ENCODE measurements at places on chromosomes 7 and 10.

DNA sequence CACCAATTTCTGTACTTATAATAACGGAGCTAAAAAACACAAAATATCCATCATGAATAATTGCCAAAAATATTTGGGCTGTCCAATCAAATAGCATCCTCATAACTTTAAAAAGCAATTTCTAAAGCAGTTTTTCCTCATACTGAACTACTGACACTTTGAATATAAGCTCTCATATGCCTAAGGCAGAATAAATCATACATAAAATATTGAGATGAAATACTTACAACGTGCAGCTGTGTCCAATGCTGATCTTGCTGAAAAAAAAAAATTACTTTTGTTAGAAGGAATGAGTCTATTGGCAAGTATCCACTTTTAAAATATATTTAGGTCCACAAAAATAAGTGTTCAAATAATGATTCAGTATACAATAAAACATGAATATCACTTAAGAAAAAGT is 24.2 kb downstream of the FAM3C start:
- no peak for DNase-seq

DNA sequence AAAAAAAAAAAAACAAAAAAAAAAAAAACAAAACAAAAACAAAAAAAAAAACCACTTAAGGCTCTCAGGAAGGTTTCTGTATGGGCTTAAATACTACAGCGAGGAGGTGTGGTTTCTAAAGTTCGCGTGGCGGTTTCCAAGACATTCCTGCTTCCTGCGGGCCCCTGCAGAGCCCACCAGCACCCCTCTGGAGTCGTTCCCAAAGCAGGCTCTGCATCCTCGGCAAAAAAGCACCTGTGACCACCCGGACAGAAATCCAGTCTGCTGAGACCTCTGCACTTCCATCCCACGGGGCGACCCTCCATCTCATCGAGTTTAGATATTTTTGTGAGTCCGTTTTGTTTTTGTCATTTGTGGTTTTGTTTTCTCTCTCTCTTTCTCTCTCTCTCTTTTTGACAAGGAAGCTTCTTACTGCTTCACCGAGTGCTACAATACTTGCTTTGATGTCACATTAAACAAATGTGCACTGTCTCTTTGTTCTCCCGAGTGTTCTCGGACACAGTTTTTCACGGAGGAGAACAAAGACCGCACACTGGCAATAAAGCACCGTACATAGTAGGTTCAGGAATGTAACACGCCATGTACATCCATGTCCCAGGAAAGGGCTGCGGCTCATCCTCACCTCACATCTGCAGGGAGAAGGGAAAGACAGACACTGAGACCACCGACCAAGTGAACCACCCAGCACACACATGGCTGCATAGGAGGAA is 21.5 kb downstream of the PDGFA start:
- no peak for DNase-seq

DNA sequence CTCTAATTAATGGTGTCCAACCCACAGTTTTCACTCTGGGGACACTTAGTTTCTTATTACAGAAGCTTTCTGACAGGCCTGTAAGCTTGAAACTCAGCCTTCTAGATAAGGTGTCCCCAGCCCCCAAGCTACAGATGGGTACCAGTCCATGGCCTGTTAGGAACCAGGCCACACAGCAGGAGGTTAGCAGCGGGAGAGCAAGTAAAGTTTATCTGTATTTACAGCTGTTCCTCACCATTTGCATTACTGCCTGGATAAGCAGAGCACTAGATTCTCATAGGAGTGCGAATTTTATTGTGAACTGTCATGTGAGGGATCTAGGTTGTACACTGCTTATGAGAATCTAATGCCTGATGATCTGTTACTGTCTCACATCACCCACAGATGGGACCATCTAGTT is 93.7 kb downstream of the TMEM26 start:
- DNase-seq: no peak

GRCh38 chr7:4883033-4883371 is 514 bp downstream of the RADIL start:
- DNase-seq: no peak

DNA sequence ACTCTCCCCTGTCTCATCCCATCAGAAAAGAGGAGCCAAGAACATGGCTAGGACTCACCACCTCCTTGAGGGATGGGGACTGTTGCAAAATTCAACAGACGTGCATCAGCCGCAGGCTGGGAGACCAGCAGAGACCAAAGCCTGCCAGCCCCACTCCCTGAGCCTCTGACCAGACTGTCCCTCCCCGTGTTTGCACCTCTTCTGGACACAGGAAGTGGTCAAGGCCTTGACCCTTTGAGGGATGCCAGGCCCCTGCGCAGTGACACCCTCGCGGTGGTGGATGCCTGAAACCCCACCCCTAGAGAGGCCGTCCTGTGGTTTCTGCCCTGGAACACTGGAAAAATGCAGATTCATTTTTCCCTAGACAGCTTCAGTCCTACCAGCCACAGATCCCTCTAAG is 128.4 kb upstream of the TCF7L2 start:
- DNase-seq: no peak

GRCh38 chr10:34985823-34986222 is 104.3 kb downstream of the CUL2 start:
- DNase-seq: no peak

DNA sequence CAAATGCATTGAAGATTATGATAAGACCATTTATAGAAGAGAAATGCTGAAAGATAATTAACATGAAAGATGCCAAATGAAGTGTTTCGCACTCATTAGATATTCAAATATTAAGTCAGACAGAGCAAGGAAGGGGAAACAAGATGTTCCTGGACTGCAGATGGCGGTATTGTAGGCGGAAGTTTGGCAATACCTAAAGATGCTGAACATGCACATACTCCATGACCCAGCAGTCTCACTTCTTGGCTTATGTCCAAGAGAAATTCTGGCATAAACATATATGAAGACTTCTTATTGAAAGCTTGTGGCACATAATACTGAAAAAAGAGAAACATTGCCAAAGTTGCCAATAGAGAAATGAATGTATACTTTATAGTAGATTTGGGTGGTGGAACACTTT is 325.4 kb upstream of the SEMA3C start:
- DNase-seq: peak; percentile 50

- DNase-seq: peak; percentile 53
These were observed 128.1 kb upstream of the FAM20C start for GRCh38 chr7:64098-64915.

DNA sequence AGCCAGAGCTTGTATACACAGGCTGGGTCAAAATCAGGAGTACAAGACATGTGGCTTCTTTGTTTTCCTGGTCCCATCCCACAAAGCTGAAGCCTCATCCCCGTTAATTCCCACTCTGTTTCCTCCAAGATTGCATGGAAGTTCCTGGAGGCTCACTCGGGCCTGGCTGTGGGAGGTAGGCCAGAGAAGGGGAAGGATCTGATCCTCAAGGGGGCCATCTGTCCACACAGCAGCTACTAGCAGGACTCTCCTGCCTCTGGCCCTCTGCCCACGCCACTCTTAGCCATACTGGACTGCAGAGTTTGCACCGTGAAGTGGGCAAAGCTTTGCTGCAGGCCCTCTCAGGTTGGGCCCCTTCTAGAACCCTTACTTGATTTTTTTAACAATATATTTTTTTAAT is 160.6 kb downstream of the FGFR2 start:
- no peak for DNase-seq

GRCh38 chr7:116799916-116800315 is 62.5 kb upstream of the CAPZA2 start:
- peak; percentile 60 for DNase-seq

GRCh38 chr10:23362069-23362830 is 17.7 kb upstream of the C10orf67 start:
- DNase-seq: no peak

DNA sequence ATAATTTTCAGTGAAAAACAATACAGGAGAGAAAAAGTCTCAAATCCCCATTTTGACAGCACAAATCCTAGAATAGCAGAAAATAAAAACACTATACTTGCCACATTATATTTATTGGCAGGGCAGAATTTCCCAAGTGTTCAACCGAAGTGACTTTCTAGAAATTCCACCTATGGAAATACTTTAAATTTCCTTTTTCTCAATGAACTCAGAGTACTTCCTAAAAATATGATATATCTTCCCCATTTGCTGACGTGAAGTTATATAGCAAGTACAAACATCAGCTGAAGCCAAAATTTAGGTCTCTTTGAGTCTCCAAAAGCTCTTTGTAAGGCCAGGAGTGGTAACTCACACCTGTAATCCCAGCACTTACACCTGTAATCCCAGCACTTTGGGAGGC is 83.3 kb downstream of the NT5C2 start:
- DNase-seq: no peak

GRCh38 chr7:99455874-99456273 is 10.1 kb downstream of the ATP5MF start:
- no peak for DNase-seq

GRCh38 chr10:11448545-11449244 is 162.8 kb downstream of the USP6NL start:
- DNase-seq: no peak

DNA sequence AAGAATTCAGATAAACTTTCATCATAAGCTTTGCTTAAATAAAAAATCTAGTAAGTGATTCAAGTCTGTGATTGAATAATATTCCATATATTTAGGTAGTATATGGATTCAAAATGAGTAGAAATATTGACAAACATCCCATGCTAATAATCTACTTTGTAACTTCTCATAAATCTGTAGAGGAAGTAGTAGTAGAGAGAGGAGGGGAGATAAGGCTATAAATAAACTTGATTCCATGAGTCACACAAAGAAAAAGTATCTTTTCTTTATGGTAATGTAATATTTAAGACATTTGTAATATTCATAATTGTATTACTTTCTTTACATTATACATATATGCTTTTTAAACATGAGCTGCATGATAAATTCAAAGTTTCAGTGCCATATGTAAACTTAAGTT is 25.6 kb upstream of the CD36 start:
- no peak for DNase-seq

DNA sequence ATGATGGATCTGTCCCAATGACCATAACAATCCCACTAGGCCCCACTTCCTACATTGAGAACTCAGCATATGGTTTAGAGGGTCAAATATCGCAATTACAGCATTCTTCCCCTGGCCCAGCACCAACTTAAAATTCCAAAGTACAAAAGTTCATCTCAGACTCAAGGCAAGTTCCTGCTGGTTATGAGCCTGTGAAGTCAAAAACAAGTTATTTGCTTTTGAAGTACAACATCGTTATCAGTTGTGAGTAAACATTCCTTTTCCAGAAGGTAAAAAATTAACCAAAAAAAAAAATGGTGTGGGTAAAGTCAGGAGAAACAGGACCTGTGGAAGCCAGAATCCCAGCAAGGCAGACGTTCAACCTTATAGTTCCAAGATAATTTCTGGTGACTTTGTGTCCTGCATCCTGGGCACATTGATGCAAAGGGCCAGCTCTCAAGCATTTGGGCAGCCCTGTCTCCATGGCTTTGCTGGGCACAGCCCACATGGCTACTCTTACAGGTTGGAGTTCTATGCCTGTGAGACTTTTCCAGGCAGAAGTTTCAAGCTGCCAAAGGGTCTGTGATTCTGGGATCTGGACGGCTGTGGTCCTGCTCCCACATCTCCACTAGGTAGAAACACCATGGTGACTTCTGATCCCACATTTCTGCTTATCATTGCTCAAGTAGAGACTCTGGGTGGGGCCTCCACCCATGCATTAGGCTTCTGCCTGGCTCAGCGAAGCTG is 37.5 kb downstream of the AKR1C8 start:
- DNase-seq: peak; percentile 59

GRCh38 chr7:112765105-112765504 is 25.1 kb downstream of the TMEM168 start:
- no peak for DNase-seq

DNA sequence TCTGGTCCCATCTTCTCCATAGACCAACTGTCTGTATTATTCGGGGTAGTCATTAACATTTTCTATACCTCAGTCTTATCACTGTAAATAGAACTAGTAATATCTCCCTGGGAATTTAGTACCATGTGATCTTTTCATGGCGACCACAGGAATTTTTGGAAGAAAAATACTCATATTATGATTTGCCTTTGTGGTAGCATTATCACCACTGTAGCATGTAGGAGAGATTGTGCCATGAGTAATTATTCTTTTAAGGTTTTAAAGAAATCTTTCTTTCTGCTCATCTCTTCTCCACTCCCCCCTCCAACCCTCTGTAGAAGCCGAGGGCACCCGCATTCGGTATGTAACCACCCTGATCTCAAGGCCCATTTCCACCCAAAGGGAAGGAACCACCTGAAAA is 25.0 kb downstream of the ZNF365 start:
- DNase-seq: no peak

- DNase-seq: no peak
These were observed 22.3 kb downstream of the ZNF775 start for GRCh38 chr7:150401424-150401790.

- DNase-seq: no peak
These were observed 19.3 kb upstream of the ADAMTS14 start for GRCh38 chr10:70652761-70653657.

DNA sequence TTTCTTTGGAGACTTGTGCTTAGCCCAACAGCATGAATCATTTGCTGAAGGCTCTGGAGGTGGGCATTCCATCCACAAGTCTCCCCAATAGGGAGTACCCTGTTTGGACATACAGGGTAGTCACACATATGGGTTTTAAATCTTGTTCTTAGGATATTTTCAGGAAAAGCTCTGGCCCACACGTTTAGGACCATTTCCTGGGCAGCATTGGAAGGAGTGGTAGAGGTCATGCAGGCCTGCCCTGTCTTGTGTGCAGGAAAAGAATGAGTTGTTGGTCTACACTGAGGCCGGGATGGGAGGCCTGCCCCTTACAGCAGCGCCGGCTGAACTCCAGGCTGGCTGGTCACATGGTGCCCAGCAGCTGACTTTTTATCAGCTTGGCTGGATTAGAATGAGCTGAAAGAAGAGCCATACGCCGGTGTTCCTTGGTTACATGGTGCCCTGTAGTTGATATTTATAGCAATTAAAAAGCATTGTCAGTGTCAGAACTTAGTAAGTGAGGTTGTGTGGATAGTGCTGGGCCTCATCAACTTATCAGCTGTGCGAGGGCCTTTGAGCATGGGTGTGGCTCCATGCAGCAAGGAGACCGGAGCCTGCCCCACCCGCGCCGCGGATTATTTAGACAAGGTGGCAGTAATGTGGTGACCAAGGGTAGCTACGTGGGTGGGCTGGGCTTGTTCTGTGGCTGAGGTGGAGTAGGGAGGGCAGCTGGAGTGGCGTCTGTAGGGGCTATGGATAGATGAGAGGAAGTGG is 28.6 kb downstream of the OGDH start:
- DNase-seq: no peak

DNA sequence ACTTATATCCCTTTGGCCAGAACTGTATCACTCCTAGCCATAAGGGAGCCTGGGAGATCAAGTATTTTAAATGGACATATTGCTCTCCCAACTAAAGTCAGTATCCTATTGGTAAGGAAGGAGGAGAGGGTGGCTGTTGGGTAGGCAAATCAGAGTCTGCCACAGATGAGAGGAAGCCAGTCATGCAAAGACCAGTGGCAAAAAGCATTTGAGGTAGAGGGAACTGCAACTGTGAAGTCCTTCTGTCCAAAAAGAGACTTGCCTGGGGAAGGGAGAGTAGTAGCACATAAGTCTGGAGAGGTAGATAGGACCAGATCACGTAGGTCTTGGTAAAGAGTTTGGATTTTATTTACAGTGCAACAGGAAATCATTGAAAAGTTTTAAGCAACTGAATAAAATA is 8.8 kb upstream of the CCNJ start:
- no peak for DNase-seq

- DNase-seq: no peak
These were observed 119.9 kb downstream of the HECW1 start for GRCh38 chr7:43232366-43232765.

- DNase-seq: peak; percentile 49
These were observed 4.6 kb downstream of the GNAI1 start for GRCh38 chr7:80139236-80139635.
